ENCODE measurements at places on chromosomes 12 and 14.

- DNase-seq, result no peak
Measured at GRCh38 chr12:48716168-48716492, 377 bp downstream of the CCNT1 start.

GRCh38 chr14:103593577-103593976 is 30.8 kb downstream of the COA8 start:
- DNase-seq, result no peak

DNA sequence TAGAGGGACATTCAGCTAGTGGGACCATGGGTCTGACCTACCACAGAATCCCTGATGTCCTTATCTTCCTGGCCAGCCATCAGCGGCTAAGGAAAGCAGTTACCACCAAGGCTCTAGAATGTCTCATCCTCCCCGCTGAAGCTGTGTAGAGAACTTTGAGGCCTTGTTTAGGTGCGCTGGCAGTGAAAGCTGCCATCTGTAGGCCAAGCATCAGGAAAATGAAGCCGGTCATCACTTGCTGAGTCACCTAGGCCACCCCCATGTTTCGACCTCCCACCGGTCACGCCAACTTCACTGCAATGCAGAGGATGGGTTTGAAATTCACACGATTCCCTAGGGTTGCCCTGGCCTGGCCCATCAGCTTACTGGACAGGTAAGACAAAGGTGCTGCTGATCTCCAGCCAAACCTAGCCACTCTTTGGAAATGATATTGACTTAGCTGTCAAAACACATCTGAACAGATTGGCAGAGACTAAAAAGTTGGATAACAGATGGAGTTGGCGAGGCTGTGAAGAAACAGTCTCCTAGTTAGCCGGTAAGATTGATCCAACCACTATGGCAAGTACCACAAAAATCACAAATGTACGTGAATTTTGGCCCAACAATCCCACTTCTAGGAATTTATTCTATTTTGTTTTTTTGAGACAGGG is 52.0 kb downstream of the NOS1 start:
- no peak for DNase-seq

DNA sequence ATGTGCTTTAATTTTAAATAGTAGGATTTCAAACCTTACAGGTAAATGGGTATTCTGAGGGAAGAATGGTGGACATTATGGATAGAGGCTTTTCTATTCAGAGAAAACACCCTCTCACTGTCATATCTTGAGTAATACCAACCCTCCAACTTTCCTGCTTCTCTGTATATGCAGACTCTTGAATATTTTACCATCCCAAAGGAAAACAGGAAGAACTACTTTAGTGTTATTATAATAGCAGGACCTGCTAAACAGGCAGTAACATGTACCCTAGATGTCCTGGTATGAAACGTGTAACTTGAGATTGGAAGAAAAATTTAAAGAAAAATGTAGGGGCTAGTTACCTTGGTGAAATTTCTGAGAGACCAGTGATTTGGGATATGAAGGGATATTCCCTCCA is 82.9 kb upstream of the TRHDE start:
- DNase-seq, result no peak

GRCh38 chr14:50770586-50770985 is 60.4 kb downstream of the NIN start:
- DNase-seq, result no peak

- DNase-seq, result no peak
Measured at GRCh38 chr12:81811061-81811777, 52.1 kb upstream of the PPFIA2 start.

- no peak for DNase-seq
Measured at GRCh38 chr12:85445060-85445938, 165.3 kb downstream of the ALX1 start.

DNA sequence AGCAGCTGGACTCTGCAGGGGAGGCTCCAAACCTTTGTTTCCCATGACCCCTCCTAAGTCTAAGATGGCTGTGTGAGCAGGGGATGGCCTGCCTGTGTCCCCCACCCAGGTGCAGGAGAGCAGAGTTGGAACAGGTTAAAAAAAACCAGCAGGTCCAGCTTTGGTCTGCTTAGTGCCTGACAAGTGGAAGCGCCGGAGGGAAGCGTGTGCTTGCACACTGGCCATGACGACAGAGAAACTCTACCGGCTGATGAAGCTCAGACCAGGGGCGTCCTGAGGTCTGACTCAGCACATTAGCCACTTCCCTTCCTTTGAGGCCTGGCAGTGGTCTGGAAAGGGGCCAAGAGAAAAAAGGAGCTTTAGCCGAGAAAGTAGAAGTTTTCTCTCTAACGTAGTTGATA is 280.1 kb downstream of the VRK1 start:
- DNase-seq, result no peak

GRCh38 chr12:132272711-132273110 is 56.7 kb downstream of the GALNT9 start:
- DNase-seq, result no peak

DNA sequence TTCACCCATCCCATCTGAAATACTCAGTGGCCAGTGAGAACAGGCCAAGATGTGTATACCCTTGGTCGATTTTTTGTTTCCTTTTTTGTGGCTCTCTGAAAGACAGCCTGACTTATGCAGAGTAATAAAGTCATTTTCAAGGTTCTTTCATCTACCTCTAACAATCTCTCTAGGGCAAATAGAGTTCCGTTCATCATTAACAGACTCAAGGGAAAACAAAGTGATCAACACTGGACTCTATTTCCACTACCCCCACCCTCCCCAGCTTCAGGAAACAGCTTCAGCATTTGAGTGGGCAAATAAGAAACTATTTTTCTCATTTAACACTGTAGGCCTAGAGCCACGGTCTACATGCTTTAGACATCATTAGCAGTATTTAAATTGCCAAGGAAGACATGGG is 15.9 kb downstream of the PRKAB1 start:
- no peak for DNase-seq

GRCh38 chr12:116187151-116187511 is 90.4 kb downstream of the MED13L start:
- DNase-seq, result no peak
